C1 segment of cervical spinal cord (tissue), 14 donors: ENCODE measurements at places on chromosomes 5 and 9.

- DNase-seq = no peak
Observed at GRCh38 chr5:17730421-17730820, 96.2 kb downstream of the TAF11L14 start.

- no peak for DNase-seq
Observed at GRCh38 chr5:56649569-56649968, 165.8 kb upstream of the MAP3K1 start.

- DNase-seq = no peak
Observed at GRCh38 chr5:1050423-1051365, 42.1 kb downstream of the NKD2 start.

- no peak for DNase-seq
Observed at GRCh38 chr5:172885597-172886340, 51.7 kb downstream of the ERGIC1 start.

DNA sequence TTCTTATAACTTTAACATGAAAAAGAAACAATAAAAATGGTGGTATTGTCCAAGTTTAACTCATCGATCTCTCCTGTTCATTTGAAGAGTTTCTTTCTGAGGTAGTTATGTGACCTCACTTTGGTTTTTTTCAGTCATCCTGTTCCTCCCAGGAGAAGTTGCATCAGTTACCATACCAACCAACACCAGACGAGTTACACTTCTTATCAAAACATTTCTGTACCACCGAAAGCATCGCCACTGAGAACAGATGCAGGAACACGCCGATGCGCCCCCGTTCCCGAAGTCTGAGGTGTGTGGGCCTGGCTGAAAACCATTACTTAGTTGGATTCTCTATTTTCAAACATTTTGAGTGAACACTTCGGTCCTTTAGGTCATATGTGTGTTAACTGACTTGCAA, 96.3 kb downstream of the CD180 start:
- no peak for DNase-seq

DNA sequence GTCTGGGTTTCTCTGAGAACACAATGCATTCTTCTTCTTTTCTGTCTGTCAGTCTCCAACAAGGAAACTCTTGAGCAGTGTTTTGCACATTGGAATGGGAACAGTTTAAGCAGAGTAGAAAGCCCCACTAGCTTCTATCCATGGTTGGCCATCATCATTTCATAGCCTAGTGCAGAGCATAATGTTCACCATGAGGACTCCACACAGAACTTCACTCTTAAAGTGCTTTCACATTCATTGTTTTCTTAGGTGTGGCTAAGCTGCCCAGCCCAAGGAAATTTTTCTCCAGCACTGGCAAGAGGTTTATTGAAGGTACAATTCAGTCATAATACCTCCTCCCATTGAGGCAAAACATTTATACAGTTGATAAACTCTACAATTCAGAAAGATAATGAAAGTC, 503.0 kb upstream of the CD180 start:
- DNase-seq = no peak

DNA sequence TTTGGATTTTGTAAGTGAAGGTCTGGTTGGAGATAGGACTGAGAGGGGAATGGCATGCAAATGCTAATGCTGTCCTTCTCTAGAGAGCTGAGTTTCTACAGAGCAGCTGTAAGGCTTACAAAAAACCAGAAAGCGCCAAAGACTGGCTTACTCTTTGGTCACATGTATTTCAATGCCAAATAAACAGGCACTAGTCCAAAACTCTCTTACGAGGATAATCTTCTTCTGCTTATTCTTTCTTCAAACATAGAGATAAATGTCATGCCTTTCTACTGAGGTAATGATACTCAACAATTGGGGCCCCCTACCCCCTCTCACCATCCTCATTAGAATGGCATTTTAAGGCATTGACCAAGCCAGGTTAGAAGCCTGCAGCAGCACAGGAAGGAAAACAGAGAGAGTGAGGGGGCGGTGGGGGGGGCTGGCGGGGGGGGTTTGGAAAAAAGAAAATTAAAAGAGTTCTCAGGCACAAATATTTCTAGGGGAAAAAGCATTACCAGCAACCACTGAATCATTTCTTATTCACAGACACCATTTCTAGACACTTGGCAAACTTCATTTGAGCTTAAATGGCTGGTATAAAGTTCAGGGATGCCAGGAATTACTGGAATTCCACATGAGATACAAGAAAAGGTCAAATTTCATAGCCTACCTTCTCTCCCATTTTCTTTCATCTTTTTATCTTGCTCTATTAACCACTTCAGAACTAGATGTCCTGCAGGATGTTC, 34.0 kb downstream of the PUM3 start:
- DNase-seq = no peak

DNA sequence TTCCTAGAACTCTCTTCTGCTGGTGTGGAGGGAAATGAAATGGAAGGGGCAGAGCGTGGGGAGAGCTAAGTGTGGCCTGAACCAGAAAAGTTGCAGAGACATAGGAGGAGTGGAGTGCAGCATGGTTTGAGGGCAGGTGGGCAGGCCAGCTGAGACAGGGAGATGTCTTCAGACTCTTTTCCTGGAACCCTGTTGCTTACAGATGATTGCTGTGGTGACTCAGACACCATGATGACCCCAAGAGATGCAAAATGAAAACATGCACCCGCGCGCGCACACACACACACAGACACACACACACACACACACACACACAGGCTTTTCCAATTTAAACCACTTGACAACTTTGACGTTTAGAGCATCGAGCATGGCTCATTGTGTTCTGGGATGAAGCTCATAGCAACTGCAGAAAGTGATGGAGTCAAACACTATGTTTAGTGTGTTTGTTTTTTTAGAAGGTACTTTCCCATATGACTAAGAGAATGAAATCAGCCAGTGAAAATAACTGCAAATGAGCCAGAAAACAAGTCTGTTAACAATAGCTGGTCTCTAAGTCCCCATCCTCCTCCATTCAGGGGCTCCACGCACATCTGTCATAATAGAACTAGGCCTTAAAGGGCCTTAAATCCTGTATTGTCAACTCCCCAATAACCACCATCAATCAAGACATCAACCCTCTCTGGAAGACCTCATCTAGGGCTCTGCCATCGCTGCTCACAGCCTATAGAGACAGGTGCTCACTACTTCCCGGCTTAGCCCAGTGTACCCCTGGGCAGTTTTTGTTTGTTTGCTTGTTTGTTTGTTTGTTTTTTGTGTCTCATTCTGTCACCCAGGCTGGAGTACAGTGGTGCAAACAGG, 9.6 kb downstream of the TMOD1 start:
- no peak for DNase-seq

DNA sequence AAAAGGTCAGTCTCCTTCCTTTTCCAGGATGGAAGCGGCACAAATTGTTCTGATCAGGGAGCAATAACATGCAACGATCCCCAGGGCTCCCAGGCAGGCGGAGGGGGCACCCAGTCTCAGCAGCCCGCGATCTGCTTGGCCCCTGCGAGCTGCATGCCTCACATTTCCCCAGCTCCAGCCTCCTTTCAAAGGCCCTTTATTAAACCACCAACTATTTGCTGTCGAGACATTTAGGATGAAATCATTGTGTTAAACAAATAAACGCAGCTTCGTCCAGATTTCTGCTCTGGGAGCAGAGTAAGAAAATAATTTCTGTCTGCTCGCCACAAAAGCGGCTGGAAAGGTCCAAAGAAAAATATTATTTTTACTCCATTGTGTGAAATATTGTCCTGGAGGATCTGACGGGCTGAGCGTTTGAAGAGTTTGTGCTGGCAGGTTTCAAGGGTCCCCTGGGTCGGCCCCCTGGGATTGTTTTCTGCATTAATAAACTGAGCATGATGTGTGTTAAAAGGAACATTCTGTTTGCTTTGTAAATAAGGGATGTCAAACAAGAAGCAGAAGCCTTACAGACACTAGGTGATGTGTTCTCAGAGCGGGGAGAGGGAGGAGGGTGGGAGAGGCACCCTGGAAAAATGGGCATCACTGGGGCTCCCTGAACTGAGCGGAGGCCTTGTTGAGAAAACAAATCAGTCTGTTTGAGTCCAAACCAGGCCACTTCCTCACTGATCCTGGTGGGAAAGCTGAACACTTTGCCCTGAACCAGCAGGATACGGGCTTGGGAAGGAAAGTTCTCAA, 110.1 kb downstream of the FOXD1 start:
- DNase-seq = no peak

DNA sequence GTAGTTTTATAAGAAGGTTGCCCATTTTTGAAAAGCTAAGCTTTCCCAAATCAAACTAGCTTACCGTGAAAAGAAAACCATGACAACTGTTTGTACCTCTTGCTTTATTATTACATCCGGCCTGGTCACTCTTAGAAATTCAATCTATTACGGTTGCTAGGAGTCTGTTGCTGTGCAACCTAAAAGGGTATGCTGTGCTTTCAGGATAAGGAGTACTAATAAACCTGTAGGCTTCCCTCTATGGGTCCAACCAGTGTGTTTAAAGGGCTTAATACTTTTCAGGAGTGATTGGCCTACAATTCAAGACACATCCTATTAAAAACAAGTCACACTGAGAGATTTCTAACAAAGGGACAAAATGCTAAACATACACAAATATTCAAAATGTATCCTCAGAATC, 27.1 kb downstream of the RFX3 start:
- DNase-seq = no peak

DNA sequence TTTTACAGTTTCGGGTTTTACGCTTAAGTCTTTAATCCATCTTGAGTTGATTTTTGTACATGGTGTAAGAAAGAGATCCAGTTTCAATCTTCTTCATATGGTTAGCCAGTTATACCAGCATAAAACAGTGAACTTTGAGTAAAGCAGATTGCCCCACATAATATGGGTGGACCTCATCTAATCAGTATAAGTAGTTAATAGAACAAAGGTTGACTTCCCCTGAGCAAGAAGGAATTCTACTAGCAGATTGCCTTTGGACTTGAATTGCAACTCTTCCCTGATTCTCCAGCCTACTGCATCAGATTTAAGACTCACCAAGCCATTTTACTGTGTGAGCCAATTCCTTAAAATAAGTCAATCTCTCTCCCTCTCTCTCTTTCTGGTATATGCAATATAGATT, 173.2 kb downstream of the SNCAIP start:
- DNase-seq = no peak

- DNase-seq = no peak
Observed at GRCh38 chr9:76333964-76334363, 60.3 kb downstream of the RFK start.

GRCh38 chr5:176822041-176822792, 11.9 kb downstream of the UNC5A start:
- no peak for DNase-seq

GRCh38 chr5:127055880-127056653, 17.2 kb downstream of the C5orf63 start:
- DNase-seq = no peak

GRCh38 chr9:117662651-117663050, 41.6 kb upstream of the TLR4 start:
- no peak for DNase-seq

- no peak for DNase-seq
Observed at GRCh38 chr9:37337301-37337890, 85.1 kb upstream of the GRHPR start.

DNA sequence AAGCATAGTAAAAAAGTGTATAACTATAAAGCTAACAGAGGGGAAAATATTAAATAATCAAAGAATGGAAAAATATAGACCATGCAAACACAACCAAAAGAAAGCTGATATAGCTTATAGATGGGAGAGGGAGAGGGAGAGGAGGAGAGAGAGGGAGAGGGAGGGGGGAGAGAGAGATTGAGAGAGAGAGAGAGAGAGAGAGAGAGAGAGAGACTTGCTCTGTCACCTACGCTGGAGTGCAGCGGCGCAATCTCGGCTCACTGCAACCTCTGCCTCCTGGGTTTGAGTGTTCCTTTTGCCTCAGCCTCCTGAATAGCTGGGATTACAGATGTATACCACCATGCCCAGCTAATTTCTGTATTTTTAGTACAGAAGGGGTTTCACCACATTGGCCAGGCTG, 110.6 kb downstream of the RAPGEF6 start:
- DNase-seq = no peak

DNA sequence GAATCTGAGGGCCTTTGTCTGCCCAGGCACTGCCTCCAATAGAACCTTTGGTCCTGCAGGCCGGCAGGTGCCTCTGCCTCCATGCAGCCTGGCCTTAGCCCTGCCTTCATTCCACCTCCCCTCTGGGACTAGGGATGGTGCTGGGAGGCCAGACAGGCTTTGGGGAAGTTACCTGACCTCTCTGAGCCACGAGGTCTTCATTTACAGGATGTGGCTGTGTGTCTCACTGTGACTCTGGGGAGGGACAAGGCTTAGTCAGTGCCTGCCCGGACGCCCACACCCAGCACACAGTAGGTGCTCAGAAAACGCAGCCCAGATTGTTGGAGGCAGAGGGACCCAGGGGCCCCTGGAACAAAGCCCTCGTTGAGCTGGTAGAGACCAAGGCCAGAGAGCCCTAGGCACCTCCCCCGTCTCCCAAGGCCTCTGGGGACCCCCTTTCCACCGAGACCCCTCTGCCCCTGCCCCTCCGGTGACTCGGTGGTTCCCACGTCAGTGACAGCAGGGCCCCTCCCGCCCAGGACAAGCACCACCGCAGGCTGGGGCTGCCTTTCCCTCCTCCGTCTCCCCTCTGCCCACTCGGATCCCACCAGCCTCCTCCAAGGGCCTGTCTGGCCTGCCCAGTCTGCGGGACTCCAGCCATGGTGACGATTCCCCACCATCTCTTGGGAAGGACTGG, 46.9 kb upstream of the EGFL7 start:
- no peak for DNase-seq

DNA sequence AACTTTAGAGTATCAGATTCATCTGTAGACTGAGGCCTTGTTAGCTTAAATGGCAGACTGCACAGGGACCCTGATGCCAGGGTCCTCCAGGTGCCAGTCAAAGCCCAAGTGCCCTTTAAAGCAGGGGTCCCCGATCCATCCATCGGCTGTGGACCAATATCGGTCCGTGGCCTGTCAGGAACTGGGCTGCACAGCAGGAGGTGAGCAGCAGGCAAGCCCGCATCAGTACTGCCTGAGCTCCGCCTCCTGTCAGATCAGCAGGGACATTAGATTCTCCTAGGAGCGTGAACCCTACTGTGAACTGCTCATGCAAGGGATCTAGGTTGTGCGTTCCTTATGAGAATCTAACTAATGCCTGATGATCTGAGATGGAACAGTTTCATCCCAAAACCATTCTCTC, 403.4 kb downstream of the RAB3C start:
- DNase-seq = no peak

DNA sequence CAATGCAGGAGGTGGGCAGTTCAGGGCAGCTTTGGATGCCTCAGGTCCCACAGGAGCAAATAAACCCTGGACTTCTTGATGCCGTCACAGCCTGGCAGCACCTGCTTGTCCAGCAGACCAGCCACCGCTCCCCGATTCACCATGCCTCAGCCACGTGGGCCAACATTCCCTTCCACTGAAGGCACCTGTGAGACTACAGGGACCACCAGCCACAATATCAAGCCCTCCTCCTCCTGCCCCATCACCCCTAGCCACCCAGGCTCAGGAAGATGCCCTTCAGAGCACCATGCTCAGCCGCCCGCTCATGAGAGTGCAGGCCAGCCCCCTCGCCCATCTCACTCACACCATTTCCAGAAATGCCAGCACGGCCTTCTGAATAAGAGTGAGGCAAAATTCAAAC, 234.7 kb downstream of the SYK start:
- DNase-seq = no peak

DNA sequence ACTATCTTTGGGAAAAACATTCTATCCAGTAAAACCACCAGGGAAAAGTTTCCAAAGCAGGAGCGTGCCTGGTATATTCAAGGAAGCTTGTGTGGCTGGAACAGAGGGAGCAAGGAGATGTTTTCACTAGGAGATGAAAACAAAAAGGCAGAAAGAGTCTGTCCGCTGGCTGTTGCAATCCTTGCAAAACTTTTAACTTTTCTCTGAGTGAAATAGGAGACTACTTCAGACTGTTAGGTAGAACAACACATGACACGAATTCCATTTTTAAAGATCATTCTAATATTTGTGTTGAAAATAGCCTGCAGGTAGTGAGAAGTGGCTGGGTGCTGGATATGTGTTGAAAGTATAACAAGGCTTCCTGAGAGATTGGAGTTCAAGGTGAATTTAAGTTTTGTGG, 69.5 kb downstream of the PRR16 start:
- no peak for DNase-seq
